ENCODE measurements at places on chromosomes 5 and 9.

DNA sequence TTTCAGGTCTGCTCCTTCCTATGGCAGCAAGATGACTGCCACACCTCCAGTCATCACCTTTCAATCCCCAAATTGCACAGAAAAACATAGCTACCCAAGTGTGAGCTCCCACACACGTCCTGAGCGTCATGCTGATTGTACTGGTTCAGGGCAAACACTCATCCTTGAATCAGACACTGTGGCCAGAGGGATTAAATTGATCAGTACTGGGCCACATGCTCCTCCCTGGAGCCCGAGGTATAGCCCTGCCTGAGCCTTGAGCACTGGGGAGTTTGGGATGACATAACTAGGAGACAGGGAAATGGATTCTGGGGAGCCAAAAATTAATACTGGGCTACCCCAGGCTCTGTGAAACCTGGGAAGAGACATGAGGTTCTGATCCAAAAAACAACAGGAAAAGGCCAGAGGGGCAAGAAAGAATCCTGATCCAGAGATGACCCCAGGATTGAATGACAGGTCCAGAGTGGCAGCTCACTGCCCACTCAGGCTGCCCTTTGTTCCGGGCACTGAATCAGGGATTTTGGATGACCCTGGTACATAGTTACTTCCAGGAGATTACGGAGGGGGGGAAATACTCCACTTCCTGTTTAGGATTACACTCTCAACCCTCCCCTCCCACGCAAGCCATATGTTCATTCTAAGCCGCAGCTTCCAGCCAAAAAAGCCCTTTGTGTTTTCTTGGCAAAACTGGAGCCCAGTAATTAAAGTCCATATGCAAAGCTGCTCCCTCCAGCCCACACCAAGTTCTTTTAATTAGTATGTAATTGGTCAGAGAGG is 141.6 kb upstream of the SPRY4 start:
- DNase-seq, result no peak

DNA sequence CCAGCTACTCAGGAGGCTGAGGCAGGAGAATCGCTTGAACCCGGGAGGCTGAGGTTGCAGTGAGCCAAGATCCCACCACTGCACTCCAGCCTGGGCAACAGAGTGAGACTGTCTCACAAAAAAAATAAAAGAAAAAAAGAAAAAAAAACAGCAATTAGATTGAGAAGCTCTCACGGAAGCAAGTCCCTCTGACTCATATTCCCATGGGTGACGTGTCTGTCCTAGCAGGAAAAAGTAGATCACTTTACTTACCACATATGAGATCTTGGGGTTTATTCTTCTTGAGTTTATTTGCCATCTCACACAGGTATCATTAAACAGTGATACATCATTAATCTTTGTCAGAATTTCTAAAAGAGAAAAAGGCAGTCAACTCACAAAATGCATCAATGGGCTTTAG is 62.6 kb downstream of the SUSD1 start:
- no peak for DNase-seq

DNA sequence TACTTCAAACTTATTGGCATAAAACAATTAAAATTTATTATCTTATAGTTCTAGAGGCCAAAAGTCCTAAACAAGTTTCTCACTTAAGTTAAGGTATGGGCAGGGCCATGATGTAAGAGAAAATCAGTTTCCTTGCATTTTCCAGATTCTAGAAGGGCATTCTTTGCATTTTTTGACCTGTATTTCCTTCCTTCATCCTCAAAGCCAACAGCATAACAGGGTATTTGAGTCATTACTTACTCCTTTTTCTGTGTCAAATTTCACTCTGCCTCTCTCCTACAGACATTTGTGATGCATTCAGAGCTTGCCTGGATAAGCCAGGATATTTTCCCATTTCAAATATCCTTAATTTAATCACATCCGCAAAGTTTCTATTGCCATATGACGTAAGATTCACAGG is 1499.0 kb downstream of the EFNA5 start:
- no peak for DNase-seq

GRCh38 chr5:169647566-169647965 is 10.5 kb downstream of the DOCK2 start:
- no peak for DNase-seq

DNA sequence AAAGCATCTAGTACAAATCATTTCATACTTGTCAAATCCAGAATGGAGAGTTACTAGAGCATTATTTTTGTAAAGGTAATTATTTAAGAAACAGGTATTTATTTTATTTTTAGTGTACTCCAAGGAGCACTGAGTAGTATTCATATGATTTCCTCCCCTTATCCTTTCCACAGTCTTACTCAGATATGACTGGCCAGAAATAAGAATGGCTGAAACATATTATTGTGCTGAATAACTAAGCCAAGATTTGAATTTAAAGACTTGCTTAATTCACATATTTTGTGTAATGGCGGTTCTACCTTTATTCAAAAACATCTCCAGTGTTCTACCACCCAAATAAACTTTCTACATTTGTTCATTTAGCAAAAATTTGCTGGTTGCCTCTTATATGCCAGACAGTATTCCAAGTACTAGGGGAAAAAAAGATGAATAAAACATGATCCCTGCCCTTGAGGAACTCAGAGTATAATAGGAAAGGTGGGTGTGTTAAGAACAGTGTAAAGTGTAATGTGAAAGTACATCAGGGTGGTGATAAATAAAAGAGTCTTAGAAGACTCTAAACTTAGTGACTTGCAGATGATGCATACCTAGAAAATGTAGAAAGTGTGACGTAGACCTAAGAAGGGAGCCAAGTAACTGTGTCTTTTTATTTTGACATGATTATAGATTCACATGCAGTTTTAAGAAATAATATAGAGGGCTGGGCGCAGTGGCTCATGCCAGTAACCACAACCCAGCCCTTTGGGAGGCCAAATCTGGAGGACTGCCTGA is 110.4 kb upstream of the GRHPR start:
- DNase-seq, result no peak

DNA sequence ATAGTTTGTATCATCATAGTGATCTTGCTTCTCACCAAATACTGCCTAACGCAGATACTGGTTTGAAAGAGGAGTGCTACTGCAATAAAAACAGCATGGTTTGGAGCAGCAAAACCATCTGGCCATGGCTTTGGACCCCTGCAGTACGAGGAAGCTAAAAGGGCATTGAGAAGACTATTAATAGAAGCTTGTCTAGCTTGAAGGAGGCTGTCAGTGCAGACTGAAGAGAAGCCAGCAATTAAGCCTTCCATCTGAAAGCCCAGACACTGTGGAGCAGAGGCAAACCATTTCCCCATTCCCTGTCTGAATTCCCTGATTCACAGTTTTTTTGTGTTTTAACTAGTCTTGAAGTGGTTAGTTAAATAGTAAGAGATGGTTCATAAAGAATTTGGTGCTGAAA is 281.6 kb downstream of the PTPRD start:
- no peak for DNase-seq

DNA sequence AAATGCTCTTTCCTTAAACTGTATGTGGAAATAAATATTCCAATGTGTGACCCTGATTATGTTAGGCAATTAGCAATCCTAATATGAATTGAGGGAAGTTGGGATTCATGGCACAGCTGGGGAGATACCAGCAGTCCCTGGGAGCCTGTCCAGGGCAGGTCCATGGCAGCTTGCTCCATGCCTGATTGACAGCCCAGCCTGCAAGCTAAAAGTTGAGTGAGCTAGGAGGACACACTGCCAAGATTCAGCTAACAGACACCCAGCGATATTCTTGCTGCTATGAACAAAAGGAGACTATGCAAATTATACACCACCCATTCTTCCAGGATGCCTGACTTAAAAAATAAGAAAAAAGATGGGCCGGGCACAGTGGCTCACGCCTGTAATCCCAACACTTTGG is 6.2 kb downstream of the TGFBI start:
- no peak for DNase-seq

- no peak for DNase-seq
These were observed 82.5 kb upstream of the SLC1A3 start for GRCh38 chr5:36523926-36524325.

DNA sequence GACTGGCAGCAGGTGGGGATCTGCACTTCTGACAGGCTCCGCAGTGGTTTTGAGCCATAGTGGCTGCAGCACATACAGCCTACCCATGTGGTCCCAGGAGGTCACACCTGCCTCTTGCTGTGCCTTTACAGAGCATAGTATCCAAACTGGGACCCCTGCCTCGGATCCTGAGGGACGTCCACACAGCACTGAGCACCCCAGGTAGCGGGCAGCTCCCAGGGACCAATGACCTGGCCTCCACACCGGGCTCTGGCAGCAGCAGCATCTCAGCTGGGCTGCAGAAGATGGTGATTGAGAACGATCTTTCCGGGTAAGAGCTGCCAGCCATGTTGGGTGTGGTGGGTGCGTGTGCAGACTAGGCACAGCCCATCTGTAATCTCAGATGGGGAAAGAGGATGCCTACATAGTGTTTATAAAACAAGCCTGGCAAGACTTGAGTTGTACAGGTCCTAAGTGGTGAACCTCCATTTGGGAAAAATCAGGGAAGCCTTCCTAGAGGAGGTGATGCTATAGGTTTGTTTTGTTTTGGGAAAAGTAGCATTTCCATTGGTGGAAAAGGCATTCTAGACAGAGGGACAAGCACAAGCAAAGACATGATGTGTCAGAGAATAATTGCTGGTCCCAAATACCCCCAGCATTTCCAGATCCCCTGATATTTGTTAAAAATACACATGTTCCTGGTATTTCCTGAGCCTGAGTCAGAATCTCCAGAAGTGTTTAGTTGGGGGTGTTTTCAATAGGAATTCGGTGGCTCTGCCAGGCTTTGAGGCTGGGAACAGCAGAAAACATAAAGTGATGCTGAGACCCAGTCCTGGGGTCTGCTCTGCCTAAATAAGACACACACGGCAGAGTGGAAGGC is 119.2 kb downstream of the DAB2IP start:
- no peak for DNase-seq

GRCh38 chr5:2797981-2798380 is 46.5 kb upstream of the IRX2 start:
- no peak for DNase-seq

- DNase-seq, result no peak
These were observed 12.2 kb downstream of the DAB2IP start for GRCh38 chr9:121663591-121663990.

- DNase-seq, result no peak
These were observed 128.8 kb upstream of the MAP3K1 start for GRCh38 chr5:56686337-56687195.

GRCh38 chr5:59597690-59598546 is 295.6 kb downstream of the PDE4D start:
- DNase-seq, result no peak
